ENCODE measurements at places on chromosomes 12 and 14.

DNA sequence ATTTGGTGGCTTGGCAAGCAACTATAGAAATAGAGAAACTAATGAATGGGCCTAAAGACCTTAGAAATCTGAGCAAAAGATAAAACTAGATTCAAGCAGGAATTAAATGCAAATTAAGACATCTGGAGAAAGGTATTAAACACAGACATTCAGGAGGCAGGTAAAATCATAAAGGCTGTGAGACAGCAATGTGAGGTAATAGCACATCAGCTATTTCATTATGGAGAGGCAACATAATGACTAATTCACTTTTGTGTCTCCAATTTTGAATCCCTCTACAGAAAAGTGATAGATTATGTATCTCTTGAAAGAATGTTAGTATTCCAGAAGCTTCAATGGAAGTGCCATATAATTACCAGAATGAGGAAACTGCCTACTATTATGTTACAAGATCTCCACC is 175.9 kb upstream of the LRIG3 start:
- no peak for DNase-seq

- DNase-seq: no peak
These were observed 3.9 kb upstream of the PPP1R1A start for GRCh38 chr12:54592316-54592715.

- DNase-seq: no peak
These were observed 123.2 kb downstream of the FBXL14 start for GRCh38 chr12:1471224-1471623.

GRCh38 chr12:121581686-121582429 is 1.0 kb upstream of the KDM2B start:
- DNase-seq: no peak

DNA sequence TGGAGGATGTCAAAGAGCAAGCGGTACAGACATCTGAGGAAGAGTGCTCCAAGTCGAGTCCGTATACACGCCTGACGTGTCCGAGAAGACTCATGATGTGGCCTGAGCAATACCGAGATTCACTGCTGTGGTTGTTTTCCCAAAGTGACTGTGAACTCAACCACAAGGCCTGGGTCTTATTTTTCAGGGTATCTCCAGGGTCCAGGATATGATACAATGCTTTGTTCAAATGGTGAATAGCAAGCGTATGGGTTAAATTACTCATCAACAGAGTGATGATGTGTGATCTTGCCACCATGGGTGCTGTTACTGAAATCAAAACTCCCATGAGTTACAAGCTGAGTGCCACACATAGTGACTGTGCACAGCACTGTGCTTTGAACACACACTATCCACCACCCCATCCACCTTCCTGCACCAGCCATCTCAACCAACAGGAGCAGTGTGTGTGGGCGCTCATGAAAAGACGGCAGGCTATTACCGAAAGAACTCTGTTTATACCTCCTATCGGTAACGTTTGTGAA is 109.6 kb downstream of the BCAT1 start:
- DNase-seq: peak; percentile 98

DNA sequence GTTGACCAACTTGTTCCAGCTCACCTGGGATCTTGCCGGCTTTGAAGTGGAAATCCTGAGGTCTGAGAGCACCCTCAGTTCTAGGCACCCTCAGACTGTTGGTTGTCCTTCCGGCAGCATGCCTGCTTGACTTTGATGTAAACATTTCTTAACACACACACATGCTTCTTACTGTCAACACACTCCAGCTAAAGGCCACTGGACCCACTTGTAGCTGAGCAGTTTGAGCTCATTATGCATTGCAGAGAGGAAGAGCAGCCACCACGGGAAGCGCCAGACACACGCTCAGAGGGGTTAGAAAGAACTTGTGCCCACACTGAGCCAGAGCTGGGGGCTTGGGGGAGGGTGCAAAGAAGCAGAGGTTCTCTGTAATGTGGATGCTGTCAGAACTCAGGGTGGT is 55.8 kb downstream of the TNFAIP2 start:
- DNase-seq: no peak

GRCh38 chr12:50401500-50402081 is 906 bp downstream of the LARP4 start:
- peak; percentile 2 for DNase-seq

DNA sequence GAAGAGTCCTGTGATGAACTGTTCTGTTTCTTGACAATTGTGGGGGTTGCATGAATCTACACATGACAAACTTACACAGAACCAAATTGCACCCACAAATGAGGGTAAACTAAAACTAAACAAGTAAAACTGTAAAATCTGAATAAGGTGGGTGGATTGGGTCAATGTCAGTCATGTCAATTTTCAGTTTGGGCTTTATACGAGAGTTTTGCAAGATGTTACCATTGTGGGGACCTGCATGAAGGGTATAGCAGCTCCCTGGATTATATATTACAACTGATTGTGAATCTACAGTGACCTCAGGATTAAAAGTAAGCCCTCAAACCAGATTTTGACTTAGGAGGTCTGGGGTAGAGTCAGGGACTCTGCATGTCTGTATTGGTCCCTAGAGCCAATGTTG is 101.5 kb upstream of the LHX5 start:
- DNase-seq: no peak

GRCh38 chr12:12538535-12538934 is 24.1 kb downstream of the DUSP16 start:
- no peak for DNase-seq
